ENCODE measurements at places on chromosomes 1 and 21. TPM values are rescaled to one million over a fixed set of nuclear protein-coding genes. Genes with fewer than 3 reads are reported as not detected.

The GFI1 gene
- 18.2 TPM for total RNA-seq

The KLF17 gene
- not detected for total RNA-seq

The TRABD2B gene
- total RNA-seq: not detected

The PLA2G2C gene
- total RNA-seq: not detected

The C8A gene
- total RNA-seq: not detected

The HSD11B1 gene
- not detected for total RNA-seq
